Central memory CD4-positive, alpha-beta T cell (primary cell): ENCODE measurements at places on chromosomes 1 and 21.

- DNase-seq, result no peak
Measured at GRCh38 chr1:54557671-54558355, 9.8 kb downstream of the ACOT11 start.

DNA sequence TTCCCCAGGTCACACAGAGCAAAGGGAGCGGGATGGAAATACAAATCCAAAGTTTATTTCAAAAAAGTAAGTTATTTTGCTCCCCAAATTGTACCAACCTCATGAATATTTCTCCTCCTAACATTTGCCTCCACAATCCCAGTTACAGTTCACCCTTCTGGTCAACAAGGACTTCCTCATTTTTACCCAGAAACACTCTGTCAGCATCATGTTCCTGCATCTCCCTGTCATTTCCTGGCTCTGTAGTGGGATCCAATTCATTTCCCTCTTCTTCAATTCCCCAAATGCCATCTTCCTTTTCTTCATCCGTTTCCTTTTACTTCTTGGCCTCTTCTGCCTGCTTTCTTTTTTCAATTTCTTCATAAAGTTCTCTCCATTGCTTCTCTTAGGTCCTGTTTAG is 32.0 kb upstream of the EPS15 start:
- DNase-seq, result no peak

DNA sequence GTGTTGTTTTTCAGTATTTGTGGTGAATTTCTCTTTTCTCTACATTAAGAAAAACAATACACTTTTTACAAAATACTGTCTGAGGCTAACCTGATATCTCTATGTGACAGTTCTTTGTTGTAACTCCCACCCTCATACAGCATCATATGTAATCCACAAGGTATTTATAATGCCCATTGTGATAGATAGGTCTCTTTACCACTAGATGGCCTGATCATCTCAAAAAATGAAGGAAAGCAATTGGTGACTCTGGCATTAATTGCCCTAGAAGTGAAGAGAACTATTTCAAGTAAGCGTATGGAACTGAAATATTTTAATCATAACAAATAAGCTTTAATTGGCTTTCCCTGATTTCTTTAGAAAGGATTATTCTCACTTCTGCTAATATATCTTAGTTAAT is 36.2 kb upstream of the HFM1 start:
- no peak for DNase-seq

- DNase-seq, result no peak
Measured at GRCh38 chr1:180603850-180604226, 28.0 kb upstream of the XPR1 start.

DNA sequence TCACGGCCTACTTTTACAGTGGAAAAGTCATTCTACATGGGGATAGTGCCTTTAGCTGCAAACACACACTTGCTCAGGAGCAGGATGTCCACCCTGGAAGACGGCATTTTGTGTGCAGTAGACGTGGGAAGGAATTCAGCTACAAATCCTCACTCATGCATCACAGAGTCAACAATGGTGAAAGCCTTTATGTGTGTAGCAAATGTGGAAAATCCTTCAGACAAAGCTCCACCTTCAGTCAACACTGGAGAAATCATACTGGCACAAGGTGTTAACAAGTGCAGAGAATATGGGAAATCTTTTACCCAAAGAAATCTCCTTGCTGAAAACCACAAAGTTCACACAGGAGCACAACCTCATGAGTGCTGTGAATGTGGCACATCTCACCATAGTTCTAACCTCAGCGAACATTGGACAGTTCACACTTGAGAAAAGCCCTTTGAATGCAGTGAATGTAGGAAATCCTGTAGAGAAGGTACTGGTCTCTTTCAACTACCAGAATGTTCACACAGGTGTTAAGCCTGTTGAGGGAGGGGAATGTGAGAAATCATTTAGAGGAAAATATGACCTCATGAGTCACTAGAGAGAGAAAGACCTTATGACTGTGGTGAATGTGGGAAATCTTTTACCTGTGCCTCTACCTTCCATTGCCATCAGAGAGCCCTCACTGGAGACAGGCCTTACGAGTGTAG is 101.8 kb downstream of the PTGS2 start:
- DNase-seq, result no peak

DNA sequence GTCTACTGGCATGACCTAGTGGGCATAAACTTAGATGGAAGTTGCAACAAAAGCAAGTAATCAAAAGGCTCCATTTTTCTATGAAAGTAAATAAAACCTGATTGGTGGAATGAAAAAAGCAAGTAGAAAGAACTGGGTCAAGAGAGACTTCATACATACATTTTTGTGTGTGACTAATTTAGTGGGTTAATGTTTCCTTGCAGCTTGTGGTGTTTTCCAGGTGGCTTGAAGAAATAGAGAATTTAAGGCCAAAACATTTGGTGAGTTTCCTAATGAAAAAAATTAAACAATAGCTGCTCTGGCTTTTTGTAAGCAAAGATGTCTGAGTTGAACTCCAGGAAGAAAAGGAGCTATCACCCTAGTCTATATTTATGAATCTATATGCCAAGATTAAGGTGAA is 71.0 kb downstream of the ZC3H11B start:
- DNase-seq, result no peak
